Chondrocyte (in vitro differentiated cells): ENCODE measurements at places on chromosomes 12 and 14. TPM values are rescaled to one million over a fixed set of nuclear protein-coding genes. Genes with fewer than 3 reads are reported as not detected.

- H3K4me1 ChIP-seq = peaks cover 35% of the 10 kb centered on the region
- no peak for DNase-seq
- no peaks in the 10 kb centered on the region for H3K36me3 ChIP-seq
- peak overlapping the region; percentile 78 for H3K4me3 ChIP-seq
These were observed 594 bp downstream of the TAMALIN start for GRCh38 chr12:52007158-52007921.

DNA sequence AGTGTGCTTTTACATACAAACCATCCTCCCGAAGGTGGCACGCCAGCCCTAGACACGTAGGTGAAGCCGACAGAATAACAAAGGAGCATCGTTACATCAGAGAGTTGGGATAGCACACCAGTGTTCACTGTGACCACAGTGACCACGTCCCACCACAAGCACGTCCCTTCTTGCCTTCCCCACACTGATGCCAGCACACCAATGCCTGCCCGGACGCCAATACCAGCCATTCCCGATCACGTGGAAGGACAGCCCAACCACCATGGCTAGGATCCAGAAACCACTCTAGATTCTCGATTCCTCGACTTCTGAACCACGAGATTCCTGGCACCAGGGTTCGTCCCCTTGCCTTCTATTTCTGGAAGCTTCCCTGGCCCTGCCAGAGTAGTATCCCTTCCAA lies 48.0 kb upstream of the GPR68 start:
- H3K4me3 ChIP-seq = no peak overlapping the region
- H3K4me1 ChIP-seq = no peaks in the 10 kb centered on the region
- H3K27me3 ChIP-seq = peaks cover 2% of the 10 kb centered on the region
- H3K27ac ChIP-seq = no peak overlapping the region
- no peaks in the 10 kb centered on the region for H3K36me3 ChIP-seq
- DNase-seq = no peak

DNA sequence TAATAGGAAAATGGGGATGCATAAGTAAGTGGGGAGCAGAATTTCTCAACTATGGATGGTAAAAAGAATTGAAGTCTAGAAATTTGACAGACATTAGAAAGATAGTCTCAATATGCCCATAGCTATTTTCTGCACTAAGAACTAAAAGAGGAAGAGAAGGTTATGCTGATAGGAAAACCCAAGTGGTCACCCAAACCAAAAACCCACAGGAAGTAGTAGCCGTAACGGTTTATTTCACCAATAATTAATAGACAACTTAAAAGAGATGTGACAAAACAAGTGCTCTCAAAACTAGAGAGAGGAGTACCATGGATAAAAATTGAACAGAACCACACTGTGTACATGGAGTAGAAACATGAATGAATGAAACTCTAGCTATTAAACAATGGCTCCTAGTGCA lies 295.4 kb downstream of the FSCB start:
- H3K36me3 ChIP-seq = no peaks in the 10 kb centered on the region
- H3K27ac ChIP-seq = no peak overlapping the region
- no peaks in the 10 kb centered on the region for H3K27me3 ChIP-seq
- no peak for DNase-seq
- no peaks in the 10 kb centered on the region for H3K4me1 ChIP-seq

Gene CNTN1
- 1.6 to 4.1 TPM (median 1.8 TPM) in 3 replicates for total RNA-seq

Gene PNN
- 40.0 to 51.9 TPM (median 45.3 TPM) in 3 replicates for total RNA-seq

- no peak overlapping the region for H3K4me3 ChIP-seq
- peaks cover 10% of the 10 kb centered on the region for H3K27me3 ChIP-seq
- no peaks in the 10 kb centered on the region for H3K36me3 ChIP-seq
- H3K4me1 ChIP-seq = no peaks in the 10 kb centered on the region
- no peak overlapping the region for H3K27ac ChIP-seq
These were observed 37.2 kb upstream of the RBM19 start for GRCh38 chr12:114003286-114003685.

- no peak overlapping the region for H3K4me3 ChIP-seq
- H3K27ac ChIP-seq = peak overlapping the region; percentile 36
- H3K36me3 ChIP-seq = no peaks in the 10 kb centered on the region
These were observed 172.8 kb downstream of the KTN1 start for GRCh38 chr14:55752580-55753390.

GRCh38 chr12:12715459-12716150 lies 1.6 kb upstream of the CDKN1B start:
- H3K4me3 ChIP-seq = peak overlapping the region; percentile 69
- H3K27ac ChIP-seq = peak overlapping the region; percentile 96
- H3K27me3 ChIP-seq = no peaks in the 10 kb centered on the region
- peaks cover 17% of the 10 kb centered on the region for H3K36me3 ChIP-seq

Gene OLR1
- total RNA-seq = 0.28 TPM in 1 of 3 replicates, not detected in the others

Gene NPFF
- total RNA-seq = 0.92 TPM in 1 of 3 replicates, not detected in the others

- DNase-seq = no peak
- H3K36me3 ChIP-seq = peaks cover 5% of the 10 kb centered on the region
- no peak overlapping the region for H3K27ac ChIP-seq
- H3K27me3 ChIP-seq = no peaks in the 10 kb centered on the region
- no peaks in the 10 kb centered on the region for H3K4me1 ChIP-seq
These were observed 52.5 kb downstream of the ATP23 start for GRCh38 chr12:57993834-57994233.

GRCh38 chr12:62215506-62215905 lies 44.7 kb upstream of the USP15 start:
- H3K27ac ChIP-seq = no peak overlapping the region
- no peaks in the 10 kb centered on the region for H3K4me1 ChIP-seq
- peaks cover 31% of the 10 kb centered on the region for H3K27me3 ChIP-seq
- DNase-seq = no peak
- no peaks in the 10 kb centered on the region for H3K36me3 ChIP-seq

Gene CLEC4D
- total RNA-seq = not detected in 3 replicates

- peaks cover 14% of the 10 kb centered on the region for H3K27me3 ChIP-seq
- no peak overlapping the region for H3K27ac ChIP-seq
- no peak for DNase-seq
- H3K36me3 ChIP-seq = no peaks in the 10 kb centered on the region
These were observed 70.3 kb upstream of the DBX2 start for GRCh38 chr12:45121224-45121623.

- peaks cover 31% of the 10 kb centered on the region for H3K4me1 ChIP-seq
- peaks cover 3% of the 10 kb centered on the region for H3K27me3 ChIP-seq
- H3K36me3 ChIP-seq = peaks cover 2% of the 10 kb centered on the region
- peak overlapping the region; percentile 82 for H3K27ac ChIP-seq
These were observed 2.9 kb downstream of the MYL2 start for GRCh38 chr12:110917467-110917866.

GRCh38 chr14:68510201-68511128 lies 282.4 kb downstream of the ZFP36L1 start:
- no peak overlapping the region for H3K4me3 ChIP-seq
- H3K36me3 ChIP-seq = no peaks in the 10 kb centered on the region
- DNase-seq = no peak
- peak overlapping the region; percentile 71 for H3K27ac ChIP-seq
- H3K27me3 ChIP-seq = no peaks in the 10 kb centered on the region
- H3K4me1 ChIP-seq = peaks cover 43% of the 10 kb centered on the region

Gene MGST1
- total RNA-seq = 17.9 to 45.6 TPM (median 23.9 TPM) in 3 replicates

DNA sequence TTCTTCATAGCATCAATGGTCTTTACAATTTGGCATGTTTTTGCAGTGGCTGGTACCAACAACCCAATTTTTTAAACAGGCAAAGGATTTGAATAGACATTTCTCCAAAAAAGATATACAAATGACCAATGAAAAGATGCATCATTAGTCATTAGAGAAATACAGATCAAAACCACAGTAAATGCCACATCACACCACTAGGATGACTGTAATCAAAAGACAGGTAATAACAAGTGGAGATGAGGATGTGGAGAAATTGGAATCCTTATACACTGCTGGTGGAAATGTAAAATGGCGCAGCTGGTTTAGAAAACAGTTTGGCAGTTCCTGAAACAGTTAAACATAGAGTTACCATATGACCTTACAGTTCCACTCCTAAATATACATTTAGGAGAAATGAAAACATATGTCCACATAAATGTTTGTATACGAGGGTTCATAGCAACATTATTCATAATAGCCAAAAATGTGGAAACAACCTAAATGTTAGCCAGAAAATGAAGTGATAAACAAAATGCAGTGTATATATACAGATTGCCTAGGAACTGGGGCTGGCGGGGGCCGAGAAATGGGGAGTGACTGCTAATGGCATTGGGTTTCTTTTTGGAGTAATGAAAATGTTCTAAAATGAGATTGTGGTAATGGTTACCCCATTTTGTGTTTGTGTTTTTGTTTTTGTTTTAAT lies 55.2 kb downstream of the TGFB3 start:
- H3K4me1 ChIP-seq = no peaks in the 10 kb centered on the region
- H3K36me3 ChIP-seq = peaks cover 10% of the 10 kb centered on the region
- H3K4me3 ChIP-seq = no peak overlapping the region
- no peak overlapping the region for H3K27ac ChIP-seq

DNA sequence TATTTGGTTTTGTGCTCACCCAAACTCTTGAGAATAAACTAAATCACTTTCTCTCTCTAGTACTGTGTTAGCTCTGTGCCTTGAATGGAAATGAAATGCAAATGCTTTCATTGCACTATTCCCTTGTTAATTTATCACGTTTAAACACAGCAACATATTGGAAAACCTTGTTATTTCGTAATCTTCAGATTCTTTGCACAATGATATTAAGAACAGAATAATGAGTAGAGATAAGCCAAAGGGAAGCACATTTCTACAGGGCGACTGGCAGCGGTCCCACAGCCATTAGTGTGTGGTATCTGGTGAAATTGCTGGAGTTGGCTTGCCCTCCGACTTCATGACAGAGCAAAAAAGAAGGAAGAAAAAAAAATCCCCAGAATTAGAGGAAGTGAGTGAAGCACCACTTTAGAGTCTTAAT lies 166.1 kb upstream of the E2F7 start:
- peaks cover 25% of the 10 kb centered on the region for H3K27me3 ChIP-seq
- DNase-seq = no peak
- no peaks in the 10 kb centered on the region for H3K36me3 ChIP-seq
- no peak overlapping the region for H3K4me3 ChIP-seq

DNA sequence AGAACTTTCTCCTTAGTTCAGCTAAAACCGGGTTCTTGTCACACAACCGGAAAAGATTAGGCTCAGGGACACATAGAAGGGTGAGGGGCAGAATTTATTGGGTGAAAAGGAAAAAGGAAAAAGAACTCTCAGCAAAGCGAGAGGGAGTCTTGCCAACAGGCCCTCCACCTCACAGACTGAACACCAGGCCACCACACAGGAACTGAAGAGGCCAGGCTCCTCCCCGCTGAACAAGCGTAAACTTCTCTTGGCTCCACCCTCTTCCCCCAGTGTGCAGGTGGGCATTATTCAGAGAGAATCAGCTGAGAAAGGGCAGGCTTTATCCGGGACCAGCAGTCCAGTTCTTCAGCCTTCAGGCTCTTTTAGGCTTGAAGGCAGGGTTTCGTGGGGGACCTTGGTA lies 125.6 kb upstream of the FGD4 start:
- H3K4me3 ChIP-seq = no peak overlapping the region
- H3K36me3 ChIP-seq = no peaks in the 10 kb centered on the region
- peaks cover 22% of the 10 kb centered on the region for H3K4me1 ChIP-seq
- H3K27ac ChIP-seq = no peak overlapping the region
- no peak for DNase-seq

Gene TSHR
- 0.51 TPM in 1 of 3 replicates, not detected in the others for total RNA-seq

DNA sequence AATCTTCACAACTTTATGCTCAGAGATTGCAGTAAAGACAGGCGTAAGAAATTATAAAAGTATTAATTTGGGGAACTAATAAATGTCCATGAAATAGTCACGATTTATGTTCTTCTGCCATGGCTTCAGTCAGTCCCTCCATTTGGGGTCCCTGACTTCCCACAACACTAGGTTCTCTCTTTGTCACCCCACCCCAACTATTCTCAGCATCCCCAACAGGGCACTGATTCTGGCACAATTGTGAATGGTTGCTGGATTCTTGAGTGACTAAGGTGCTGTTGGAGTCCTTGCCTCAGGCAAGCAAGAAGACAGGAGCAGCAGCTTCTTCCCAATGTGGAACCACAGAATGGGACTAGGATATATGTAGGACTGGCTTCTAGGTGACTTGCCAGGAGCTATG lies 15.3 kb downstream of the KRT76 start:
- H3K36me3 ChIP-seq = no peaks in the 10 kb centered on the region
- no peaks in the 10 kb centered on the region for H3K4me1 ChIP-seq
- H3K27me3 ChIP-seq = peaks cover 32% of the 10 kb centered on the region
- no peak overlapping the region for H3K4me3 ChIP-seq
- no peak overlapping the region for H3K27ac ChIP-seq
- no peak for DNase-seq

DNA sequence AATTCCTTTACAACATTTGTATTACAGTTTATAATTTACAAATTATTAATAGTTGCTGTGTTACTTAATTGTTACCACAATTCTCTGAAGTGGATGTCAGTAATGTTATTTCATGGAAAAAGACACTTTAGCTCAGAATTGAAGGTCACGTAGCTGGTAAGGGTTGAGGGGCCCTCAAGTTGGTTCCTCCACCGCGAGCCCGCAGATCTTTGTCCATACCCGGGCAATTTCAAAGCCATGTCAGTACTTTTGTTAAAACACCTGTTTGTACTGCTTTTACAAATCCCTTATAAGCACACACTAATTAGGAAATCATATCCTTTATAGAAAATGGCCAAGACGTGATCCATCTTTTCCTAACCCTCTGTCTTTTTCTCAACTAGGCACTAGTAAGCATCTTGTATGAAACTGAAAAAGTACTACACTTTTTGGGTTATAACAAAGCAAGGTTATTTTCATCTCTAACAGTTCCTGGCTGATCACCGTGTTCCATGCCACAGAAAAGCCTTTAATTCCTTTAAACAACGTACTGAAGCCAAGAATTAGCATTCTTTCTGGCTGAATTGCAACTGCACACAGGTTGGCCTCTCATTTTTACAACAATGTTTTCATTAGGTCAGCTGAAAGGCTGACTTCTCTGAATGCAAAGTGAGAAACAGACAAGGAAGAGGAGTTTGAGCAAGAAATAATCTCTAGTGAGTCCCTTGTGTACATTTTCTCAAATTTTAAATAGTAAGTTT lies 76.1 kb downstream of the CNTN1 start:
- H3K4me1 ChIP-seq = peaks cover 5% of the 10 kb centered on the region
- DNase-seq = no peak
- no peak overlapping the region for H3K4me3 ChIP-seq
- no peaks in the 10 kb centered on the region for H3K36me3 ChIP-seq

DNA sequence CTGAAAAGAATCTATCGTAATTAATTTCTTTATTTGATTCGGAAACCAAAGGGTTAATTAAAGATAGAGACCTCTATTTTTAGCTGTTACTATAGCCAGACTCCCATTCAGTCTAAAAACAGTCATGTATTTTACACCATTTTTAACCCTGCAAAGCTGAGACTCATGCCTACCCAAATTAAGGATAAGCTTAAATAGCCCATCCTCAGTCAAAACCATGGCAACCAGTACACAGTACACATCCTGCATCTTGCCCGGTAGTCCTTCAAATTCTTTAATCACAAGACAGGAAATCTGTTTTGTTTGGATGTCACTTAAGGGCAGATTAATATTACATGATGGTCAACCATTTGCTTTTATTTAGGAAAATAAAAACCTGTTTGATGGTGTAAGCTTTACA lies 25.5 kb upstream of the KCNK10 start:
- no peak overlapping the region for H3K27ac ChIP-seq
- peaks cover 4% of the 10 kb centered on the region for H3K27me3 ChIP-seq
- no peaks in the 10 kb centered on the region for H3K4me1 ChIP-seq
- no peaks in the 10 kb centered on the region for H3K36me3 ChIP-seq
- no peak for DNase-seq

Gene ZBTB39
- total RNA-seq = 5.8 to 6.1 TPM (median 6.0 TPM) in 3 replicates
